Activated T-helper 1 cell treated with anti-CD3 and anti-CD28 coated beads, Interleukin-12 subunit alpha, Interleukin-12 subunit beta, Interleukin-2, Interleukin-4 antibody, amounts not matched to agents 30 ng/mL and 10 ng/mL and 1 ng/mL, durations not matched to agents 14 hours and 24 hours and 36 hours (primary cell): ENCODE measurements at places on chromosomes 7 and 10.
A peak's percentile ranks its signal among the peaks of the same experiment; 100 is the strongest.

DNA sequence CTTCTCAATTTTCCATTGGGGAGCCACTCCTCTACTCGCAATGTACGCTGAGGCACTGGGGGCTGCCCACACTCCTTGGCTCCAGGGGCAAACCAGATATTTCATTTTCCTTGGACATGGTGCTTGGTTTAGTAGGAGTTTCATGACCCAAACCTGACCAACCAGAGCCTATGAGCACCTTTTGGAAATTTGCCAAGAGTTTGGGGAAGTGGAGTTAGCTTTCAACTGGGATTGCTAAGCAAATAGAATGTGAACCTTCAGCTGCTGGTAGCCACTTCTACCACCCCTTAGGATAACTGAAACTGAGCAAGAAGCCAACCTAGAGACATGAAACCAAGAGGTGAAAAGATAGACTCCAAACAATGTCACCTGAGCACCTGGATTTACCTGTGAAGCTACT lies 74.9 kb upstream of the COL13A1 start:
- no peak for DNase-seq

DNA sequence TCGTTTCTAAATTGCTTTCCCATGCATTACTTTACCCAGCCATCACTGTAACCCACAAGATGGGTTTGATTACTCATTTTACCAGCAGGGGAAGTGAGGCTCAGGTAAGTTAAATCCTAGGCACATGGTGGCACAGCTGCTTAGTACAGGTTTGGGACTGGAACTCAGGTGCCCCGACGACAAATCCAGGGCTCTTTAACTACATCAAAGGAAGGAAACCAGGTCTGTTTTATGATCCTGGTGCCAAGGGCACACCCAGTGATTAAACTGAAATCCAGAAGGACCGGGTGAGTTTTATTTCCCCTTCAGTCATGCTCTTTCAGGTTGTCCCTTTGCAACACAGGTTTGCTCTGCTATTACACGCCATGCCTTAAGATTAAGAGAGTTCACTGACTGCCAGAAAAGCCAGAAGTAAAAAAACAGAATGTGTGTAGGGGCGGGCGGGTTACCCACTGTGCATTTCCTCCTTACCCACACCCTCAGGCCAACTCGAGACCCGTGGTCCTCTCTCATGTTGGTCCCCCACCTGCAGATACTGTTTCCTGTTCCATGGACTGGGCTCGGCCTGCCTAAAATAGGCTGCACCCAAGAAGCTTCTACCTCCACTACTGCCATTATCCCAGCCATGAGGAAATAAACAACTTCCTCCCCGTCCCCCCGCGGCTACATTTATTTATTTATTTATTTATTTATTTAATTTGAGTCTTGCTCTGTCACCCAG lies 55.1 kb upstream of the KDM7A start:
- no peak for DNase-seq

DNA sequence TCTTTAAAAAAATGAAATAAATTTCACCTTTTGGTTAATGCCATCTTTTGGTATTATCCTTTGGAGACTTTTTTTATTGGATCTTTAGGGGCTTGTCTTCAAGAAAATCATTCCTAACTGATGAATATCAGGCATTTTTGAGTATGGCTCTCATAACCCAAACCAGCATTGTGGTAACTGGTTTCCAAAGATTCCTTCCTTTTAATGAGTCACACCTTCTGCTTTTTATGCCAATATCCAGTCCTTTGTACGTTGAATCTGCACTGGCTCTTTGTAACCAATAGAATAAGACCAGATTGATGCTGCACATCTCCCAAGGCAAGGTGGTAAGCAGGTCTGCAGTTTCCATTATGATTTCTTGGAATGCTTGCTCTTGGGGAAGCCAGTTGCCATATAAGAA lies 89.1 kb downstream of the GPR158 start:
- no peak for DNase-seq

- DNase-seq = no peak
Observed at GRCh38 chr7:120114626-120115025, 158.3 kb upstream of the KCND2 start.

- DNase-seq = no peak
Observed at GRCh38 chr10:79273604-79274003, 73.7 kb upstream of the PPIF start.

GRCh38 chr7:32059289-32060011 lies 10.8 kb downstream of the PDE1C start:
- no peak for DNase-seq

- no peak for DNase-seq
Observed at GRCh38 chr10:251982-252582, 116.8 kb downstream of the ZMYND11 start.

GRCh38 chr7:8131694-8132605 lies 130.0 kb downstream of the ICA1 start:
- peak; percentile 14 for DNase-seq

DNA sequence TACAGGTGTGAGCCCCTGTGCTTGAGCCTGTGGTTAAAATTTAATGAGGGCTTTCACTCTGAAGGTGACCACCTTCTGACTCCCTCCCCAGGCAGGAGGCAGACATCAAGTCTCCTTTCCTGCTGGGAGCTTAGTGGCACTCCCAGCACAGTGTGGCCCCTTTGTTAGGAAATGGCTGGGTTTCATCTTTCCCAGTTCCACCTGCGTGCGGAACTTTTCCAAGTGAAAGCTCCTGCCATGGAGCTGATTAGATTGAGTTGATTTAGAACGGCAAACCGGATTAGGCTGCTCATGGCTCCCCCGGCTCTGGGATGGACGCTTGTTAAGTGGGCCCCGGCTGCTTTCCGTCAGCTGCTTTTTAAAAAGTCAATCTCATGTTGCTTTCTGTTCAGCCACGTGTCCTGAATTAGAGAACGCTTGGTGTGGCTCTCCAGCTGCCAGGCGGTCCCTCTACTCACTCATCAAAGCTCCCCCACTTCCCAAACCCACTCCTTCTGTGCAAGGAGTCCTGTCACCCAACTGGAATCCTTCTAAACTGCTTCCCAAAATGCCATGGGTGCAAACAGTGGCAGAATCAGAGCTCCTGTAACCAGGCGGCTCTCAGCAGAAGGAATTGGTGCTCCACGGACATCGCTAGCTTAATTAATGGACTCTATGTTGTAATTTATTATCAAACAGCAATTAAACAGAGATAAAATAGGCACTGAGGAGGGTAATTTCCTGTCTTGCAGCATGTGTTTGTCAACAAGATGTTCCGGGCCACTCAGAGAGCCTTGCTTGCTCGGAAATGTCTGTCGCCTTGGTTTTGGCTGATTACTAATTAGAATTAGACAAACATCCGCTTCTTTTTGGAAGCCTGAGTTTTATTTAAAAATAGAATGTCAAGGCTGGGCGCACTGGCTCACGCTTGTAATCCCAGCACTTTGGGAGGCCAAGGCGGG lies 551.2 kb downstream of the GALNT17 start:
- no peak for DNase-seq

- no peak for DNase-seq
Observed at GRCh38 chr7:130945411-130945811, 211.4 kb upstream of the KLF14 start.

GRCh38 chr7:11120068-11120664 lies 146.5 kb downstream of the PHF14 start:
- DNase-seq = no peak

DNA sequence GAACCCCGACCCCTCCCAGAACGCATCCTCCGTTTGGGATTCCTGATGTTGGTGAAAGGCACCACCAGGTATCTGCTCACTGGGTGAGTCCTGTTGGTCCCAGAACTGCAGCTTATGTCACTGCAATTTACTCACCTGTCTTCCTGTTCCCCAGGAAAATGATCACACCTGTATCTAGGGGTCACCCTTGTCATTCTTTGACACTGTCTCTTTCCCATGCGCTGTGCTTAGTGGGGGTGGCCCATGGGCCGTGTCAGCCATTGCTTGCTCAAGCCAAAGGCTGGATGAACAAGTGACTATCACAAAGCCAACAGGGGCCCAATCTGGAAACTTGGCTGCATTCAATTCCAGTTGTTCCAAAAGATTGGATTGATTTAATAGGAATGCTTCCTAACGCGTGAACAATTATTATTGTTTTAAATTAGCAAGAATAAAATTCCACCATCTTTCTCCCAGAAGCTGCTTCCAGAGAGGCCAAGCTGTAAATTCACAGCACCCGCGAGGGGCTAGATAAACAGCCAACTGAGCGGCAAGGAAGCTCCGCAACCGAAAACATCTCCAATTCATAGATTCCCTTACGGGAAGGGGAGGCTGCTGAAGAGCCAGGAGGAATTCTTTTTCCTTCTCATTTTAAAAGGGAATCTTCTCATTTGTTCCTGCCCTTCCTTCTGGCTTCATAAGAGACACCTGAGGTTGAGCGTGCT lies 134.8 kb upstream of the ZMIZ1 start:
- no peak for DNase-seq

DNA sequence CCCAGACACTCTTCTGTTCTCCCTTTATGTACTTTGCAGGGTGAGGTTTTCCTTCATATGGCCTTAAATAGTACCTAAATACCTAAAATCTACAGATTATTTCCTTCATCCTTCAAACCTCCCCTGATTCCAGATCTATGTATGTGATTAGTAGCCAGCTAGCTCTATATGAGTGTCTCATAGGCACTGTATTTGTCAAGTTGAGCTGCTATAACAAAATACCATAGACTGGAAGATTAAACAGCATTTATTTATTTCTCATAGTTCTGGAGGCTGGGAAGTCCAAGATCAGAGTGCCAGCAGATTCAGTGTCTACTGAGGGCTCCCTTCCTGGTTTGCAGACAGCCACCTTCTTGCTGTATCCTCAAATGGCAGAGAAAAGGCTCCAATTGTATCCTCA lies 60.6 kb upstream of the MSRB2 start:
- no peak for DNase-seq
